Femur (tissue), 1 donor: ENCODE measurements at places on chromosomes 5 and 9.

DNA sequence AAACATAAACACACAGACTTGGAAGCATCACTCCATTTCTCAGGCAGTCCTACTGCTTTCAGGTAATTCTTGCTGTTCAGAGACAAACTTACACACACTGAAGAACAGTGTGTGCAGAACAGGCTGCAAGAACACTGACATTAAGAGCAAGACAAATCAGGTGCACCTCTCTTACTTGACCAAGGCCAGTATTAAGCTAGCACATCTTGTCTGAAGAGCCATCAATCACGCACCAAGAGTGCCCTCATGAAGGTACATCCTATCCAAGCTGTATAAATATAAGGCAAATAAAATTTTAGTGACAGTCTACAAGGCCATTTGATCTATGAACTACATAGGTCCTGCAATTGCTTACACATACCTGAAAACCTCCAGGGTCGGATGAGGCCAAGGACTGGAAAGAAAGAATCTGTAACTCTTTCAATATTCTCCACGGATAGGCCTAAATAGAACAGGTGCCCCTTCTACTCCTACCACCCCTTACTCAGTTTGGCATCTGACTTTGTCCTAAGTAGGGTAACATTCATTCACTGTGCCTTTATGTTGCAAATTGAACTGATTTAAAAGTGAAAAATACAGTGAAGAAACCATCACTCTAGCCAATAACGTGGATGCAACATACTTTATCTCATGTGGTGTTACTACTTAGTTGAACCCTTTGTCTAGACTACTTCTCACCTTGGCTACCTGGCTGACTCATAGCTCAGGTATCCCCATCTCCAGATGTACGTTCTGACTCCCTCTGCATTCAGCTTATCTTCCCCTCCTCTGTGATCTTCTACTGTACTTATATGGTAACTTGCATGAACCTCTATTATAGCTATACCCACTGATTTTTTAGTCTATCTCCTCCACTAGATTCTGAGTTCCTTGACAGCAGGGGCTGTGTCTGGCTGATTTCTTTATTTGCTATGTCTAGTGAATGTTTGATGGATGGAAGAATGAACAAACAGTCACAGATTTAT lies 256.3 kb downstream of the KIAA0825 start:
- no peak for DNase-seq

GRCh38 chr9:125534971-125535701 lies 171.9 kb downstream of the MAPKAP1 start:
- no peak for DNase-seq

- no peak for DNase-seq
Observed at GRCh38 chr5:29963956-29964355, 1229.5 kb upstream of the CDH6 start.

DNA sequence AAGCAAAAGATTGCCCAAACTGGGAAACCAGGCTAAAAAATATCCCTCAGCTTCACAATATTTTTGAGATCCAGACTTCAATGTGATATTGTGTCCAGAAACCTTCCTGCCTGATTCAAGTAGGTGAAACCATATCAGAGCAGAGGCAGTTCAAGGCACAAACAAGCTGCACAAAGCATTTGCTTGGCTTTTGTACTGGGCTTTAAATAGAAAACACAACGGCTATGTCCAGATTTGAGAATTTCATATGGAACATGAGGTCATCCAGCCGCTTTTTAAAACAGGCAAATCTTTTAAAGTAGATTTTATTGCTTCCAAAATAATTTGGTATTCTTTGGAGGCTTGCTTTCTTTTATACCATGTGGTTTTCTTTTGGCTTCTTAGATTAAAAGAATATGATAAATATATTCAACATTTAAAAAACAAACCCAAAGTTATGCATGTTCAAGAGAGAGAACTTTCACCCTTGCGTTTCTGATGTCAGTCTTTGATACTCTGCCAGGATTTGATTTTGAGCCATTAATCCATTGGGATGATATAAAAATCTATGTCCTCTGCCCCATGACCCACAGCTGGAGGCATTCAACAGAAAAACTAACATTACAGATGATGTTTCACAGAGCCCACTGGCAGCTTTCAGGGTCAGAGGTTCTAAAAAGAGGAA lies 29.0 kb upstream of the CCDC112 start:
- no peak for DNase-seq

DNA sequence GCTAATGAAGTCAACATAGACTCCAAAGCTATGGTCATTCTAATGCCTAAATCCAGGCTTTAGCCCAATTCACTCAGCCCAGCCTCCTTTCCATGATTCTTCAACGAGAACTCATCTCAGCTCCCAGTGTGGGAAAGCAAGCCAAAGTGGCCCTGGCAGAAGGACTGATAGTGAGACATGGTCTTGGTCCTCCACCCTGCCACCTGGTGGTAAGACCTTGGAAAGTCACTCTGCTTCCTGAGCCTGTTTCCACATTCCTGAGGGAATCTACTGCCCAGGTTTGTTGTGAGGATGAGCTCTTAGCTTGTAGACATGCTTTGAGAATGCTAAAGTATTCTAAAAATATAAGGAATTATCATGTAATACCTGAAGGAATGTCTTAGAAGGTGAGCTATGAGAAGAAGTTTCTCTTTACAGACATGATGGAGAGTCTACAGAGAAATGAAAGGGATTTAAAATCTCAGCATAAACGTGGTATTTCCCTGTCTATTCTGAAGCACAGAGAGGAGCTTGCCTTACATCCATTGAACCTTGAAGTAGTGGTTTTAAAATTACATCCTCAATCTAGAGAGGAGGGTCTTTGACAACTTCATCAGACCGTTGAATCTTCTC lies 173.5 kb downstream of the TRIM32 start:
- peak; percentile 49 for DNase-seq

- no peak for DNase-seq
Observed at GRCh38 chr5:177233802-177234201, 69.7 kb downstream of the RAB24 start.

GRCh38 chr9:14314929-14315874 lies 1.3 kb upstream of the NFIB start:
- DNase-seq: peak; percentile 95

- no peak for DNase-seq
Observed at GRCh38 chr5:90020575-90021538, 388.7 kb downstream of the CETN3 start.

DNA sequence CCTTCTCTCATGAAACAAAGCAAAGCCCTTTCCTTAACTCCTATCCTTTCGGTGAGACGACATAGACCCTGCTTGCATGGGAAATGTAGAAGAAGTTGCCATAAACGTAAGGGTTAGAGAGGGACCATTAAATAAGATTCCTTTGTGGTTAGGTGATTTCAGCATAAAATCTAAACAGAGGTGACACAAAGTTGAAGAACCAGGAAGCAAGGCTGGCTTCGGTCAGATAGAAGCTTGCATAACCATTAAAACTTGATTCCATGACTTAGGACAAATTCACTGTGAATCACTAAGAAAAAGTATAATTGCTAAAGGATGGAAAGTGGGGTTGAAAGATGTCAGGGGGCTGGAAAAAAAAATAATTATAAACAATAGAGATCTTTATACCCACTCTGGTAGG lies 30.9 kb upstream of the ABLIM3 start:
- DNase-seq: no peak

- no peak for DNase-seq
Observed at GRCh38 chr5:121108725-121109124, 644.6 kb downstream of the PRR16 start.

DNA sequence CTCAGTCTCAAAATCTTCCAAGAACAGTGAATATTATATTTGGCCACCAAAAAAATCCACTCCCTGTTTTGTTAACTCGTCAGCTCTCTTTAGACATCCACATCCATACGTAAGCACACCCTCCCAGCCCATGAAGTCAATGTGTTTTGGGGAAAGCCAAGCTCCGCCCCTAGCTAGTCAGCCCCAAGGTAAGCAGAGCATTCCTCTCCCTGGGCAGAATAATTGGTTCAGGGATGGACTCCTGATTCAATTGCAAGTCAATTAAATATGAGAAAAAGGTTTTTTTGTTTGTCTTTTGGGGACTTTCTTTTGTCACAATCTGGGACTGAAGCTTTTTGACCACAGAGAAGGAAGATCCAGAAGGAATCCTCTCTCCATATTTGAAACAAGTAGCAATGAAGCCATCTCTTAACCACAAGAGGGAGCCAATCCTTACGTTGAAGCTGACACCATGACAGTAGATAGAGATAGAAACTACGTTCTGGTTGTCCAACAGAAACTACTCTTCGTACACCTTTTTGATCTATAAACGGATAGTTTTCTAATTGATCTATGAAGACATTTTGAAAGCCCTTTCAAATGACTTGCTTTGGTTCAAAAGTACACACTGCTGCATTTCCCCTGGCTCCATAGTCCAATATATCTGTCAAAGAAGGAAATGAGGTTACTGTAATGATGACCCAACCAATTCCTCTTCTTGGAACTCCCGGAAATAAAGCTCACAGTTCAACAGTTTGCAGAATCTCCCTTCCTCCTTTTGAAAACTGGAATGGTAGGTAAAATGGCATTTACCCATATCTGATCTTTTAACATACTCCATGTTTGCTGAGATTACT lies 166.4 kb downstream of the TLE1 start:
- no peak for DNase-seq

- peak; percentile 19 for DNase-seq
Observed at GRCh38 chr5:13553896-13554295, 390.6 kb downstream of the DNAH5 start.

DNA sequence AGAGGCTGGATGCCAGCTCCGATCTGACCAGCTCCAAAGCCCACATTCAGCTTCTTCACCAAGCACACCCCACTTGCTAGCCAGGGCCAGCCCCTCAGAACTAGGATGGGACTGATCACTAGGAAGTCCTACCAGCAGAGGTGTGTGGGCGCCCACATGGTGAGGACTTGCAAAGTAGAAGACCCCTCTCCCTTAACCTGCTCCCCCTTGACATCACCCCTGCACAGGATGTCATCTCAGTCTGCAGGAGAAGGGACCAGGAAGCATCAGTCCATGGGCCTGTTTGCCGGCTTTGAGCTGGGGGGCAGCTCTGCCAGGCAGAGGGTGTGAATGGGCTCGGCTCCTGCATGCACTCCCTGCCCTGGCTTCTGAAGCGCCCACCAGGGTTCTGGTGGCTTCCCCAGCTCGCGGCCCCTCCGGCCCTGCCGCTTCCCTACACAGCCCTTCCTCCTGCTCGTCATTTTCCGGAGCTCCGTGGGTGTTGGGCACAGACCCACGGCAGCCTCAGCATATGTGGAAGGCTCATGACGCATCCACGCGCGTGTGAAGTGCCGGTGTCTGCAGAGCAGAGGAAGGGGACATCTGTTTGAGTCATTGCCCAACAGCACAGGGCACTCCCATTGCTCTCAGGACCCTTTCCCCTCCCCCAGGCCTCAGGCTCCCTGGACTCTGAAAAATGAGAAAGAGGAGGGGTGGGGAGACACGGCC lies 3.7 kb upstream of the FAM78A start:
- DNase-seq: no peak

- DNase-seq: no peak
Observed at GRCh38 chr5:96978812-96979449, 43.1 kb downstream of the LNPEP start.

- DNase-seq: no peak
Observed at GRCh38 chr9:105413525-105413924, 34.3 kb upstream of the FSD1L start.

- DNase-seq: no peak
Observed at GRCh38 chr9:132504488-132504887, 77.9 kb upstream of the BARHL1 start.

DNA sequence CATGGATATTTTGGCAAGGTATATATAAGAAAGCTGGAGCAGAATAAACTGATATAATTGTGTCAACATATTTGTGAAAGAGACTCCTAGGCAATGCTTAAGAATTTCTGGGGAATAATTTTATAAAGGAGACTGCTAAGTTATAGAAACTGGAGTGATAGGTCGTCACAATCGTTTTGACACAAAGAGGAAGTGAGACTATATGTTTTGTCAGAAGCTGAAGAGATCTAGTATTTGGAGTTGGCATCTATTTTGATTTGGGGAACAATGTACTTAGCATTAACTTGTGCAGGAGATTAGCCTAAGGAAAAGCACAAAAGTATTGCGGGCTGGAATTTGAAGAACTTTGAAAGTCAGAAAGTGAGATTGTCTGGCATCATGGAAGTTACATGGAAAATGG lies 582.5 kb downstream of the TAF11L14 start:
- DNase-seq: no peak

- peak; percentile 73 for DNase-seq
Observed at GRCh38 chr9:35341585-35341984, 148.3 kb upstream of the RUSC2 start.

- DNase-seq: peak; percentile 17
Observed at GRCh38 chr9:137540536-137540935, 9.7 kb downstream of the PNPLA7 start.
